ENCODE measurements at places on chromosomes 12 and 14. TPM values are rescaled to one million over a fixed set of nuclear protein-coding genes. Genes with fewer than 3 reads are reported as not detected.

Gene MYF6
- not detected for total RNA-seq

Gene SYNDIG1L
- total RNA-seq, result 0.32 TPM

Gene HSP90B1
- total RNA-seq, result 223 TPM

Gene IGFBP6
- total RNA-seq, result 106 TPM

Gene ANKRD33
- total RNA-seq, result not detected

Gene KRT78
- not detected for total RNA-seq

Gene HVCN1
- total RNA-seq, result 7.3 TPM

Gene FIGNL2
- total RNA-seq, result not detected

Gene SMCO2
- total RNA-seq, result not detected

Gene KLRK1
- 4.9 TPM for total RNA-seq

Gene ENO2
- 7.2 TPM for total RNA-seq

DNA sequence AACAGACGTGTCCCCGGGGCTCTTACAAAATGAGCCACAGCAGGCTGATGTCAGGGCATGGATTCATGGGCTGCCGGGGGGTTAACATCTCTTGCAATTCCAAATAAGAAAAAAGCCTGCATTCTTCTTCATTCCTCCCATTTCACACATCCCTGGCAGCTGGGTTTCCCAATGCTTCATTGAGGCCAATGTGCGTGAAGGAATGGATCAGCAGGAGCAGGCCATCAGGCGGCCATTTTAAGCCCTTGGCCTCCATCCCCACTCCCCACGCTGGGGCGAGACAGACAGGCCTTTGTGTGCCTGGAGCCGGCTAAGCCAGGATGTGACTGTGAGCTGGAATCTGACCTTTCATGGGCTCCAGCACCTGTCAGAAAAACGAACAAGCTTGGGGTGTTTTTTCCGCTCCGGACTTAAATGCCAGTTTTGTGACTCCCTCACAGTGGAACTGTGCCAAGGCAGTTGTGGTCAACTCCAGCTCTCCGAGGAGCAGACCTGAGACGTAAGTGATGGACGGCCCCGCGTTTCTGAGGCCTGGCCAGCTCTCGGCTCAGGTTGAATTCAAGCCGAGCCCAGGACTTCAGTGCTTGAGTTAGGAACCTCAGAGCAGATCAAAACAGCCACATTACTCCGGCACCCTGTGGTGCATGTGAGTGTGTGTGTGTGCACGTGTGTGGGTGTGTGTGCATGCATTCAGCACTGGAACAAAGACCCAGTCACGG lies 133.1 kb downstream of the TMEM30B start:
- DNase-seq, result no peak
- no peaks in the 10 kb centered on the region for H3K4me1 ChIP-seq
- H3K27me3 ChIP-seq, result no peaks in the 10 kb centered on the region
- no peak overlapping the region for H3K27ac ChIP-seq

- H3K27me3 ChIP-seq, result no peaks in the 10 kb centered on the region
- no peak overlapping the region for H3K27ac ChIP-seq
- no peaks in the 10 kb centered on the region for H3K36me3 ChIP-seq
- no peaks in the 10 kb centered on the region for H3K4me1 ChIP-seq
- no peak overlapping the region for H3K4me3 ChIP-seq
- no peak for DNase-seq
Measured at GRCh38 chr12:52844386-52844785, 4.4 kb downstream of the KRT78 start.

DNA sequence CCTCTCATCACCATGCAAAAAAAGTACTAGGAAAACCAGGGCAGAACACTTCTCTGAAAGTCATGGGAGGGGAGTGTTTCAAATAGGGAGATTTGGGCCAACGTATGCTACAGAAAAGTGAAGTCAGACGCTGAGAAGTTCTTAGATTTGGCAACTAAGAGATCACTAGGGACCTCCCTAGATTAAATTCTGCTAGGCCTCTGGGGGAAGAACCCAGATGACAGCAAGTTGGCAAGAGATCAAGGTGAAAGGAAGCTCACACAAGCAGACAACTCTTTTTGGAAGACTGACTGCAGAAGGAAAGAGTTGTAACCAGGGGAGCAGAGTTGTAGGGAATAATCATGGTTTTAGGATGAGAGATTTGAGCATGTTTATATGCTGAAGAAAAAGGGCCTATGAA lies 20.7 kb downstream of the IQSEC3 start:
- no peaks in the 10 kb centered on the region for H3K36me3 ChIP-seq
- no peak overlapping the region for H3K4me3 ChIP-seq
- no peaks in the 10 kb centered on the region for H3K4me1 ChIP-seq
- no peak overlapping the region for H3K27ac ChIP-seq
- DNase-seq, result no peak
- peaks cover 3% of the 10 kb centered on the region for H3K27me3 ChIP-seq

DNA sequence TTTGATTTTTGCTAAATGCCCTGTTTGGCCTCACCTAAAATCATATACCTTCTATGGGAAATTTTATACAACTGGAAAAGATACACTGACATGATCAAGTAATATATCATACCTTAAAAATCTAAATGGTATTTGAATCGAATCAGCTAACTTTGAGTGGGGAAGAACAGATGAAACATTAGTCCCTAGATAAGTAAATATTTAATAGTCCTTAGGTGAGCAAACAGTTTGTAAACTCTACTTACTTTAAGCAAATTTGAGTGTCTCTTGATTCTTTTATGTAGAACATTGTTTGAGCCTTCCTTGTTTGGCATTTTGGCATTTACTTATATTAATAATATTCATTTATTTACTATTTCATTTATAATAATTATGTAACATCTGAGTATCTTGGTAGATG lies 195.7 kb upstream of the GARIN2 start:
- DNase-seq, result no peak
- H3K27me3 ChIP-seq, result no peaks in the 10 kb centered on the region
- H3K27ac ChIP-seq, result no peak overlapping the region
- no peak overlapping the region for H3K4me3 ChIP-seq

DNA sequence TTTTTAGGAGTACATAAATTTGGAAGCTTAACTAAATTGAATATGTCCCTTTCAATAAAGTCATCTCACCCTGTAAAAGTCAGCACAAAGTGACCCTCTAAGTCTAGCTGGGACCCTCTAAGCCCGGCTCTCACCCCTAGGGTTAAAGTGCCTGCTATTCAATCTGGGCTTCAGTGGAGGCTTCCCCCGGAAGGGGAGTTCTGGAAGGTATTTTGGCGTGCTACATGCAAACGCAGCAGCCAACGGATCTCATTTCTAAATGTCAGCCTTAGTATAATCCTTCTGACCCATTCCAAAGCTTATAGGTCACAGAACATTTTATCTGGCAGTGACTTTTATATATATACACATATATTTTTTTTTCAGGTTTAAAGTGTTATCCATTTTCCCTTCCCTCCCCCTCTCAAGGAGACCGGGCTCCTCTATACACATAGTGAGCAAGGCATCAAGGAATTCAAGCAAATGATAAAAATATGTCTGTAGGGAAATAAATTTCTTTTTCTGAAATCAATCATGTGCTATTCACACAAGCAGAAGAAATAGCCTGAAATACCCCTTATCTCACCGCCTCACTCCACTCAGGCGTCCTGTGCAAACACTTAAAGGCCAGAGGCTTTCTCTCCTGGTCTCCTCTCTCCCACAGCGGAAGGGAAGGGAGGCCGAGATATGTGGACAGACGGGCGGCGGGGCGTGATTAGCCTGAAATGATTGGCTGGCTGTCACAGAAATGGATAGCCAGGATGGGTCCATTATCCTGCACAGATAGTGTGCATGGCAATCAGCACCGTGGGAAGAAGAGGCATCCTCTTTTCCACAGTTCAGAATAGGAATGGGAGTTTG lies 301.7 kb downstream of the GALC start:
- H3K4me1 ChIP-seq, result no peaks in the 10 kb centered on the region
- no peaks in the 10 kb centered on the region for H3K36me3 ChIP-seq
- H3K27ac ChIP-seq, result no peak overlapping the region
- H3K27me3 ChIP-seq, result no peaks in the 10 kb centered on the region

GRCh38 chr12:68067762-68068376 lies 78.6 kb downstream of the IFNG-AS1 start:
- DNase-seq, result no peak
- no peaks in the 10 kb centered on the region for H3K36me3 ChIP-seq
- H3K4me3 ChIP-seq, result no peak overlapping the region
- no peak overlapping the region for H3K27ac ChIP-seq

- no peaks in the 10 kb centered on the region for H3K36me3 ChIP-seq
- no peak overlapping the region for H3K27ac ChIP-seq
- no peaks in the 10 kb centered on the region for H3K4me1 ChIP-seq
- H3K27me3 ChIP-seq, result no peaks in the 10 kb centered on the region
Measured at GRCh38 chr12:26331136-26331535, 135.8 kb downstream of the SSPN start.

DNA sequence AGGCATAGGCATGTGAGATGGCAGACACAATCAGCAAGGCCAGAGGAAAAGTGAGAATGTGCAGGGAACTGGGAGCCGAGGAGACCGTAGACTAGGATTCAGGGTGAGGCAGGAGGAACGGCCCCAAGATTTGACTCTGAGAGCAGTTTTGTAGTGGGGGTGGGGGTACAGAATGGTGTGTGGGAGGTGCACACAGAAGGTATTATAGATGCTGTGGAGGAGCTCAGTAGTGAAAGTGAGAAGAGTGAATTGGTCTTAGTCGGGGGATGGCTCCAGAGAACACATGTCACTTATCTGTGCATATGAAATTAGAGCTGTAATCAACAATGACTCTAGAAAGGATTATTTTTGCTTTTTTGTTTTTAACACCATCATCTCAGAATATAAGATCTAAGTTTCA lies 11.9 kb downstream of the ZNF664 start:
- H3K27ac ChIP-seq, result no peak overlapping the region
- no peaks in the 10 kb centered on the region for H3K27me3 ChIP-seq
- peaks cover 16% of the 10 kb centered on the region for H3K4me1 ChIP-seq
- DNase-seq, result no peak
- no peak overlapping the region for H3K4me3 ChIP-seq

GRCh38 chr12:123897221-123897620 lies 75.4 kb downstream of the CCDC92 start:
- H3K4me1 ChIP-seq, result no peaks in the 10 kb centered on the region
- no peak for DNase-seq
- no peak overlapping the region for H3K4me3 ChIP-seq

DNA sequence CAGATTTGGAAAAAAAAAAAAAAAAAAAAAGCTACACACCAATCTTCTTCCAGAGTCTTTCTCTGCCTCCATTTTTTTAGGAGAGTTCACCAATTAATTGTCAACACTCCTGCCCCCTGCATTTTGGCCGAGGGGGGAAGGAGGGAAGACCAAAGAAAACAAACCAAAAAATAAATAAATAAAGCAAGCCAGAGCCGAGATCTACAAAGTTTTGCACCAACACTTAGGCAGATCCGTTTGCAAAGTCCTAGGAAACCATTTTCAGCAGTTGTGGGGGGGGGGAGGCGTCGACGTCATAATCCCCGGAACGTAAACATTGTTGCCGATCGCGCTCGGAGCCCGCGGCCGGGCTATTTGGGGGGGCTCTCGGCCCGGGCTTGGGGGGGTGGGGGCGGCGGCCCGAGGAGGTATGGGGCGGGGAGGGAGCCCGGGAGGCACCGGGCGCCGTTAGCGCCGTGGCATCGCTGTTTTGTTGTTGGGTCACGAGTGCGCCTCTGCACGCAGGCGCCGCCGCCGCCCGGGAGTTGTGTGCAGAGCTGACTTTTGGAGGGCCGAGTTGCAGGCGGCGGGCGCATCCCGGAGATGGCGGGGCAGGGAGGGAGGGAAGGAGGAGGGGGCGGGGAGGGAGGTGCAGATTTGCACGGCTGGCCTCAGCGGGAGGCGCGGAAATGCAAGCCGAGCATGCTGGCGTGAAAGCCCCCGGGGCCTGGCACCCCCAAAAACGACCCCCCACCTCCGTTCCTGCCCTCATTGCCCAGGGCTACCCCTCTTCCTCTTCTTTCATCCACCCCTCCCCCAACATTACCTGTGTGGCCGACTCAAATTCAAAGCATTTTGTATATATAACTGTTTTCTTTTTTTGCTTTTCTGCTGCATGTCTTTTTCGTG lies 598 bp downstream of the KDM2B start:
- DNase-seq, result peak; percentile 84
- H3K27me3 ChIP-seq, result no peaks in the 10 kb centered on the region
- peak overlapping the region; percentile 89 for H3K27ac ChIP-seq
- peak overlapping the region; percentile 61 for H3K4me3 ChIP-seq
- peaks cover 50% of the 10 kb centered on the region for H3K4me1 ChIP-seq
- no peaks in the 10 kb centered on the region for H3K36me3 ChIP-seq

DNA sequence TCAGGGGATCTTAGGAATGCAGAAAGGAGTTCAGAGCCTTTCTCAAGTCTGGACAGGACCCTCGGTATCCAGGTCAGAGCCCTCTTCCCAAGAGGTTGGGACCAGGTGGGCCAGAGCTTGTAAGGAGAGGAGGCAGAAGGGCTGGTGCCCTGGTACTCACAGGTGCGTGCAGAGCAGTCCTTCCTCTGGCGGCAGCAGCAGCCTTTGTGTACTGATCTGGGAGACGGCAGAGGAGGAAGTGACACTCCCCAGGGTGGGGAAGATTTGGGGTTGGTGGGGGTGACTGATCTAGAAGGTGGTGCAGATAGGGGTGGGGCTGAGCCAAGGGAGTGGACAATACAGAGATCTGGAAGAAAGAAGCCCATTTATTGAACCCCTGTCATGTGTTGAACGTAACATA lies at the start of gene ITGB7:
Gene ITGB7 (minus strand): TSS at position 210 of the 400 bp plus-strand sequence. CDS start 6,808 bp downstream, outside the sequence.
- H3K27me3 ChIP-seq, result no peaks in the 10 kb centered on the region
- H3K4me3 ChIP-seq, result no peak within 1 kb of the TSS
- H3K36me3 ChIP-seq, result no peaks in the 10 kb centered on the region
- no peaks in the 10 kb centered on the region for H3K4me1 ChIP-seq

GRCh38 chr12:119989361-119989730 lies 310 bp downstream of the BICDL1 start:
- no peaks in the 10 kb centered on the region for H3K36me3 ChIP-seq
- DNase-seq, result peak; percentile 10
- peaks cover 51% of the 10 kb centered on the region for H3K27me3 ChIP-seq
- H3K4me1 ChIP-seq, result peaks cover 15% of the 10 kb centered on the region

DNA sequence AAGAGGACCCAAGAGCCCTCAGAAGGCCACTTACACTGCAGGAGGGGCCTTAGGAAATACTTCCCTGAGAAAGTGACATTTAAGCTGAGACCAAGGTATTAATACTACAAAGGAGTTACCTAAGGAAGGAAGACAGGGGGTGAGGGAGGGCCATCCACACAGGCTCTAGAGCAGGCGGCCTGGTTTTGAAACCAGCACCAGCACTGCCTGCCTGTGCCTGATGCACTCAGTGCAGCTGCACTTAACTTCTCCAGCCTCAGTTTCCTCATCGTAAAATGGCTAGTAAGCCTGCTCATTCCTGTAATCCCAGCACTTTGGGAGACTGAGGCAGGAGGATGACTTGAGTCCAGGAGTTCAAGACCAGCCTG lies 45.5 kb upstream of the PLEKHG6 start:
- no peaks in the 10 kb centered on the region for H3K27me3 ChIP-seq
- no peaks in the 10 kb centered on the region for H3K36me3 ChIP-seq
- no peak for DNase-seq
- no peak overlapping the region for H3K4me3 ChIP-seq

DNA sequence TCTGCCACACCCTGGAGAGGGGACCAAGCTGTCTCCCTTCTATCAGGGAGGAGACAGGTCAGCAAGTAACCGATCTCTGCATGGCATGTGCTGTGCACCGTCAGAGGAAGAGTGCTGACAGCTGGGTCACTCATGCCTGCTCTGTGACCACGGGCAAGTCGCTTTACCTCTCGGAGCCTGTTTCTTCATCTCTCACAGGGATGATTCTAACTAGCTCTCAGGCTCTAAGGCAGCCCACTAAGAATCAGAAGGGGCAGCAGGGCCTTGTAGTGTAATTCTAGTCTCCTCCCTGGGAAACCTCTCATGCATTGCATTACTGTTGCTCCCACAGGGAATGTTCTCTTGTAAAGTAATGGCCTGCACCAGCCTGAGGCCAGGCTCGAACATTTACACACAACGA lies 11.9 kb downstream of the CD9 start:
- no peak for DNase-seq
- H3K27me3 ChIP-seq, result no peaks in the 10 kb centered on the region
- peaks cover 100% of the 10 kb centered on the region for H3K4me1 ChIP-seq
- H3K36me3 ChIP-seq, result no peaks in the 10 kb centered on the region

Measured in transverse colon (tissue), 4 donors.